ENCODE measurements at places on chromosomes 13 and 19.

DNA sequence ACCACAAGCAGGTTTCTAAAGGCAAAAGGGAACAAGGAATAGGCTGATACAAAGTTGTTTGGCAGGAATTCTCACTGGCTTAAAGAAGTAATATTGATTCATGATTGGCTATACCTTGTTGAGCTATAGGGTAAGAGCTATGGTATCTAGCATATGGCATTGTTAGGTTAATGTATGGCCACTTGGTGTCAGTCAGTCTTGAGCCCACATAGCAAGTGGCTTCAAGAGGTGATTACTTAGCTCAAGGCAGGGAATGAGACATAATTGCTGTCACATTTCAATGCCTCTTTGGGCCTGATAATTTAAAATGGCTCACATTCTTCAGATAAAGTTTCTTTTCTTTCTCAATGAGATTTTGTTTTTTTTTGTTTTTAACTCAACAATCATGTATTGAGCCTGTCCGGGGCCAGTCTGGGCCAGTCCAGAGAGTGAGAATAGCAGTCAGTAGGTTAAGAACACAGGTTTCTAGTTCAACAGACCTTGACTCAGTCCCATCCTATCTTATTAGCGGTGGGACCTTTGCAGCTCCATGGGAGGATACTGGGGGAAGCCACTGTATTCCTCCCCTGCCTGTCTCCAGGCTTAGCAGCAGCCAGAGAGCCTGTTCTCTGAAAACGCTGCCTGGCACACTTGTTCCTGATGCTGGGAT, 45.8 kb upstream of the RCBTB2 start:
- DNase-seq, result no peak

- no peak for DNase-seq
Observed at GRCh38 chr19:45978156-45978555, 4.5 kb upstream of the NOVA2 start.

DNA sequence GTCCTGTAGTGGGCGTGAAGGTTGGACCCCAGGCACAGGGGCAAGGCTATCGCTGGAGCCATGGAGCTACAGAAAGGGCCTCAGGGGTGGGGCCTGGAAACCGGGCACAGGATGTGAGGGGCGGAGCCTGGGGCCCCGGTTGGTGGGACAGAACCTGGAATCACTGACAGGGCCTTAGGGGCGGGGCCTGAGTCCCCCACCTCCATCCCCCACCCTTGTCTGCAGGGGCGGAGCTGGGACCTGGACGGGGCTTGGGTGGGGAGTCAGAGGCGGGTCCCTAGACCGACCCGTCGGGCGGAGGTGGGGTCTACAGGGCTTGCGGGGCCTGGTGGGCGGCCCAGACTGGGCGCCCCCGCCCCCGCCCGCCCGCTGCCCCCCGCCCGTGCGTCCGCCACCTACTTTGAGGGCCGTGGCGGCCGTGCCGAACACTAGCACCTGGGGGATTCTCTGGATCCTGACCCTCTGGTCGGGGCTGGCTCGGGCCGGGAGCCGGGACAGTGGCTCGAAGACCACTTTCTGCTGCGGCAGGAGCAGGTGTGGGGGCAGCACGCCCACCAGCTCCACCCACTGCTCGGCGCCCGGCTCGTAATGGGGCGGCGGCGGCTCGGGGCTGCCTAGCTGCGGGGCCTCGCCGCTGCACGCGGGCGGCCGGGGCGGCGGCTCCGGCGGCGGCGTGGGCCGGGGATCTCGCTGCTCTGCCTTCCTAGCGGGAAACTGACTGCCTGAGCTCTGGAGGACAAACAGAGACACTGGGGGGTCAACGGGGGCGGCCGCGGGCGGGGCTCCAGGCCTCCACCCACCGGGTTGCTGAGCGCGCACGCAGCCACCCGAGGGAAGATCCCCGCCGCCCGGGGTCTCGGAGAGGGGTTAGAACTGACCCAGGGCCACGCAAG, 26.3 kb downstream of the DCAF15 start:
- DNase-seq, result no peak

- no peak for DNase-seq
Observed at GRCh38 chr19:43586346-43586745, 9.6 kb downstream of the IRGQ start.

DNA sequence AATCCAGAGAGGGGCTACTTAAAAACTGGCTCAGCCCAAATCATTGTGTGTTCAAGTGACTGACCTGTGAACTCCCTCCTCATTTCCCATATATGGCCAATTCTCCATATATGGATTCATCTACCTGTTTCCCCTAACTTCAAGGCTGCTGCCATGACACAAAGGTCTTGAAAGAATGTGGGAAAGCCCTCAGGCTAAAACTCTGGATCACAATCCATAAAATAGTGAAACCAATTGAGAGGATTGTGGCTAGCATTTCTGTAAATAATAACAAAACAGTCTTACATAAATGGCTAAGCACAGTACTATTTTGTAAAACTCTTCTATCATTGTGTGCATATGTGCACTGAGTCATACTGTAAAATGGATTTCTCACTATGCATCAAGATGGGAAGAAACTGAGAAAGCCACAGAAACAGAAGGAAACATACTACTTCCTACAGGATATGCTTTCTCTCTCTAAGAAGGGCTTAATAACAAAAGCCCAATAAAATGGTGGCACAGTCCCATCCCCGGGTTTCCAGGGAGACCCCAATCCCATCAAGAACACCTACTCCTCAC, 80.5 kb downstream of the FOXO1 start:
- DNase-seq, result no peak

DNA sequence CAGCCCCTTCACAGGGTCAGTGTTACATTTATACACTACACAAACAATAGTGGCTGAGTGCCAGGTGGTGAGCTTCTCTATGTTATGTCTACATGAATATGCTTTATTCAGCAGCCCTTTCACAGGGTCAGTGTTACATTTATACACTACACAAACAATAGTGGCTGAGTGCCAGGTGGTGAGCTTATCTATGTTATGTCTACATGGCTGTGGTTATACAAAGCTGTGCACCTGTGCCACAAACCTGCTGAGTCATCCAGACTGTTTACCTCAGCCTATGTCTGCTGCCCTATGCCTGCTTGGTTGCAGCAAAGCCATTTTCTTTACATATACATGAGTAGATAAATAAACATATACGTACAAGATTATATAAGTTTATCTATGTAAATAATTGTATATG, 76.5 kb downstream of the ZNF726 start:
- no peak for DNase-seq

DNA sequence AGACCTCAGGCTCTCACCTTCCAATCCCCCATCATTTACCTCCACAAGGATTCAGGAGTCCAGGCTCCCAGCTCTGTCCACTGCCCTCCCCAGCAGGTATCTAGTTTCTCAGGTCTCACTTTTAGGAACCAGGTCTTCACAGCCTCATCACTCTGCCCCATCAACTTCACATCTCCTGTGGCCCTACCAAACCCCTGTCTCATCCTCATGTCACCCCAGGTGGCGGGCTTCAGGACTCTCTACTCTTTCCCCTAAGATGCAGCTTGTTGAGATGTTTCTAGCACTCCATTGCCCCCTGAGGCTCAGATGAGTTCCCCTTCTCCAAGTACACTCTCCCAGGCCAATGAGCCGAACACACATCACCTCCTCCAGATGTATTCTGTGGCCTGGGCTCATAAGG, 1.5 kb downstream of the PPFIA3 start:
- DNase-seq, result no peak

- no peak for DNase-seq
Observed at GRCh38 chr13:46717275-46717674, 79.7 kb downstream of the ESD start.

DNA sequence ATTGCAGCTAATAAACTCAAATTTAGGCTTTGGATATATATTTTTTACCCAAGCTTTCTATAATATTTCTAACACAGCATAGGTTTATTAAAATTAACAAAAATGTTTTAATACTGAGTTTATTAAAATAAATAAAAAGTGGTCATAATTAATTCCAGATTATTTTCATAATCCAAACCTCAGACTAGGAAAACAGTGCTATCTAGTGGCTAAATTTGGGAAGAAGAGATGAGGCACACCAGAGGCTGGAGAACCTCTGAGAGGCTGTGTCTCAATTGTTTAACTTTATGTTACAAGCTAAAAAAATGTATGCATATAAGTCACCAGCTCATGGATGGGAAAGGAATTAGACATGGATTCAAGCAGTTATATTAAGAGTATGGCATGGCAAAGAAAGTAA, 392.5 kb downstream of the DIAPH3 start:
- no peak for DNase-seq

GRCh38 chr13:47087841-47088240, 191.0 kb upstream of the HTR2A start:
- no peak for DNase-seq

- DNase-seq, result no peak
Observed at GRCh38 chr13:86731987-86732386, 932.8 kb upstream of the SLITRK6 start.

DNA sequence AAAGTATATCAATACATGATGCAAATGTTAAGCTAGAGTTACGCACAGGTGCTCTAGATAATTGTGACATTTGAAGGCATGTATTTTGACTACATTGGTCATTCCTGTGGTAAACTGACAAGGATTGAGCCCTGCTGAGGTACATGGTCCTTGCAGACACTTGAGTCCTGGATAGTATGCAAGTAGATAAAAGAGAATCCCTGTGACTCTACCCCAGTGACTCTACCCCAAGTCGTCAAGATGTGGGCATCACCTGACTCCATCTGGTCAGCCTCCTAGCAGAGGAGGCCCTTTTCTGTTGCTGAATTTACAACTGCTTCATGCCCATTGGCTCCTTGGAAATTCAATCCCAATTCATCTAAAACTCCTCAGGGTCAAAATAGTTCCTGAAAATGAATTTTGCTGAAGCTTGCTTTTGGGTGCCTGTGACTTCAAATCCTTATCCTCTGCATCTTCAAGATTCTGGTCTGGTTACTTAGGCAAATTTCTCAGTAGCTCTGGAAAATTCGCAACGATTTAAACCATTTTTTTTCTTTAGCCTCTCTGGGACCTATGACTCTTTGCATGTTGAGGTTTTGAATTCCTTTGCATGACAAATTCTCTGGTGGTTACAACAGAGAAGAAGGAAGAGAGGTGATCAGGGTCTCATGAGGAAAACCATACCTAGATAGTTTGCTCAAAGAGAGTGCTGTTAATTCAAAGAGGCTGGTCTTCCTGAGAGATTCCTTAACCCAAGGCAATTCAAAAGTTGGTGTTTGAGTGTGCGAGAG, 422.1 kb downstream of the FGF9 start:
- DNase-seq, result no peak

GRCh38 chr13:25292301-25292700, 5.0 kb upstream of the MTMR6 start:
- DNase-seq, result no peak

- DNase-seq, result no peak
Observed at GRCh38 chr19:48551437-48552302, at the start of gene SULT2B1. SULT2B1 (plus strand) TSS chr19:48552172; CDS start chr19:48552253, 81 bp downstream.

DNA sequence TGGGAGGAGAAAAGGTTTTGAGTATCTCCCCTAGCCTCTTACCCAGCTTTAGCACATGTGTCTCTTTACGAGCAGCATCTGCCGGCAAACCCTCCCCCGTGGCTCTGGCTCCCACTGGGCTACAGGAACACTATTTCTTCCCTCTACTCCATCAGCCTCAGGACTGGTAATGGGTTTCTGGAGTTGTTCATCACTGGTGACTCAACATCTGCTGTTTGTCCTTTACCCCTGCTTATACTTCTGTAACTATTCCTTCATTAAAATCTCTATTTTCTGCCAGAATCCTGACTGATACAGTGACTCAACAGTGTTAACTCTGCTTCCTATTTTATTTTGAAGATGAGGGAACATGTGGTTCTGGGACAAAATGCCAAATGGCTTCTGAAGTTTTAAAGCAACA, 437.3 kb upstream of the HTR2A start:
- no peak for DNase-seq

DNA sequence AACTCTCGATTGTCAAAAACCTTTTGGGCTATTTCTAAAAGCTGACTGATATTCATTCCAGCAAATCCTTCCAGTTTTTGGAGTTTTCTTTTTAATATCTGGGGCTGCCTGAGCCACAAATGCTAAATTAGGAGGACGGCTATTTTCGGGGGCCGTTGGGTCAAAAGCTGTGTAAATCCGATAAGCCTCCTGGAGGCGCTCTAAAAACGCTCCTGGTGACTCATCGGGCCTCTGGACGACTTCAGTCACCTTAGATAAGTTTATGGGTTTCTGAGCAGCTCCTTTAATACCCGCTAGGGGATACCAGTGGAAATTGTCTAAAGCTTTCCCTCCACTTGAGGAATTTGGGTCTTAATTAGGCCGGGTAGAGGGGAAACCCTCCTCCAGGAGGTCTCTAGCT, 66.4 kb downstream of the ZNF730 start:
- no peak for DNase-seq

DNA sequence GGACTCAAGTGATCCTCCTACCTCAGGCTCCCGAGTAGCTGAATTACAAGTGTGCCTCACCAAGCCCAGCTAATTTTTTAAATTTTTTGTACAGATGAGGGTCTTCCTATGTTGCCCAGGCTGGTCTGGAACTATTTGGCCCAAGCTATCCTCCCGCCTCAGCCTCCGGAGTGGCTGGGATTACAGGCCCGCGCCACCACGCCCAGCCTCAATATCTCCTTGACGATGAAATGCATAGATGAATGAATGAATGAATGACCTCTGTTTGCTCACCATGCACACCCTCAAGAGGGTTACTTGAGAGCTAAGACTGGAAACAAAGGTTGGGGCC, 14.9 kb upstream of the AP1M2 start:
- DNase-seq, result no peak

- DNase-seq, result no peak
Observed at GRCh38 chr19:36169084-36169760, 17.0 kb upstream of the COX7A1 start.

DNA sequence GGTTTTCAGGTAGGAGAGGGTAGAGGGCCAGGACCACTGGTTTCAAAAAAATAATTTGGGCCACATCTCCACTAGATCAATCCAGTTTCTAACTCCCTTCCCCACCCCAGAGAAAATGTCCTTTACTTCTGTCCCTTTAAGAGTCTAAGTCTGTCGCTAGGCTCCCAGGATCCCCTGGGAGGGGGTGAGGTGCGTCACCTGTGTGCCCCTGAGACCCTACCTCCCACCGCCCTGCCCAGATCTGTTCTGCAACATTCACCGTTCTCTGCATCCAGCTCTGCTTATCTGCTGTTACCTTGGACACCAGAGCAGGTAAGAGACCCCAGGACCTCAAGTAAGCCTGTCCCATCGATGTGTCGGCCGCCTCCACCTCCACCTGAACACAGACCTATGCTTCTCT, at the start of gene GFY:
GFY (plus strand) TSS at position 211 of the 400 bp plus-strand sequence. CDS start 1,043 bp downstream, outside the sequence.
- no peak for DNase-seq

GRCh38 chr19:39494661-39495060, 4.1 kb upstream of the DLL3 start:
- no peak for DNase-seq

GRCh38 chr13:114311387-114311786, 2.9 kb upstream of the CHAMP1 start:
- no peak for DNase-seq

GRCh38 chr13:35669321-35669720, 192.8 kb upstream of the MAB21L1 start:
- DNase-seq, result no peak

DNA sequence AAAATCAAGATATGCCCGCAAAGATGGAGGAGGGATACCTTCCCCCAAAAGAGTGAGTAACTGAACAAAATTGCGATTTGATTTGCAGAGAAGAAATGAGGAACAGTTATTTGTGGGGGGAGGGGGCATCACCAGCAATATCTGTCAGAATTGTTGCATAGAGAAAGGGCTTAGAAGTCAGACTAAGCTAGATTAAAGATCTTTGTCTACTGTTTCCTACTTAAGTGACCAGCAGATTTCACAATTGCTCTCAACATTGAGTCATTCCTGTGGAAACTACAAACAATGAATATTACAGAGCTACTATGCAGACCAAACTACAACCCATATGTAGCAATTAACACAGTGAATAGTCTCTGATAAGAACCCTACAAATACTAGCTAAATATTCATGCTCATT, 27.4 kb downstream of the FPR3 start:
- DNase-seq, result no peak
